Esophagus squamous epithelium (tissue), 5 donors: ENCODE measurements at places on chromosomes 1 and 21.

GRCh38 chr1:223242971-223243370, 99.9 kb upstream of the TLR5 start:
- no peak for DNase-seq

DNA sequence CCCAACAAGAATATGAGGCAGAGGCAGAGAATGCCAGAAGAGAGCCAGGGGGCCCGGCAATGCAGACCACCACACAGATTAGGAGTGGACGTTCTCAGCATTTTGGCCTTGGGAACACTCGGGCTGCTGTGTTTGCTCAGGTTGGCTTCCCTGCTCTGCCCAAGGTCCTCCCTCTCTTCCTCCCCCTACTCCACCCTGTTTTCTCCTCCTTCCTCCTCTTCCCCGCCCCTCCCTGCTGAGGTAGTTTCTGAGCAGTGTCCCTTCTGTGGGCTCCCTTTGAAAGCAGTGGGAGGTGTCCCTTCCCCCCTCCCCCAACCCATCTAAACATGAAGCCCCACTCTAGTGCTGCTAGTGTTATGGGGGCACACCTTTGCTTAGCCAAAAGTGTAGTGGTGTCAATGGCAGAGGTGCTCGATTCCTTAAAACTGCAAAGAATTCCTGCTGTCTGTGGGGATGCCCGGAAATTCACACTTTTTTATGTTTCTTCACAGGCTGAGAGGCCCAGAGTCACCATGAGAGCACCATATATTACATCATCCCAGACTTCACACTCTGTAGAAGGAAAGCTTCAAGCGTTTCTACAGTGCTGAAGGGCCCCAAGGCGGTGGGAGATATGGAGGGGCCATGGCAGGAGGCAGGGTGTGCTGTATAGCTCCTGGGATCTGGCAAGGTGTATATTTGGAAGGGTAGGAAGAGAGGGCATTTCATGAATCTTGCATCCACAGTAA, at the start of gene HHIPL2:
TSS of gene HHIPL2 (minus strand) at position 161 of the 728 bp plus-strand sequence. CDS start at position 101, 60 bp downstream.
- no peak for DNase-seq

- DNase-seq: no peak
Observed at GRCh38 chr1:76613886-76614285, 253.4 kb upstream of the ST6GALNAC5 start.

DNA sequence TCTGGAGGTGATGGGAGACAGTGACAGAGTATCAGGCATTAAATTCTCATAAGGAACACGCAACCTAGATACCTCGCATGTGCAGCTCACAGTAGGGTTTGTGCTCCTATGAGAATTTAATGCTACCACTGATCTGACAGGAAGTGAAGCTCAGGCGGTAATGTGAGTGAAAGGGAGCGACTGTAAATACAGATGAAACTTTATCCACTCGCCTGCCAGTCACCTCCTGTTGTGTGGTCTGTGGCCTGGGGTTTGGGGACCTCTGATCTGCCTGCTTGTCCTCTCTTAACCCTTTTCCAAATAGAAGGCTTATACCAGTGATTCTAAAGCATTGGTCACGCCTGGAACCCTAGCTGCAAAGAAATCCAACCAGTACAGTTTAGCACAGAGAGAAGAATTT, 15.3 kb downstream of the GABPA start:
- DNase-seq: no peak

DNA sequence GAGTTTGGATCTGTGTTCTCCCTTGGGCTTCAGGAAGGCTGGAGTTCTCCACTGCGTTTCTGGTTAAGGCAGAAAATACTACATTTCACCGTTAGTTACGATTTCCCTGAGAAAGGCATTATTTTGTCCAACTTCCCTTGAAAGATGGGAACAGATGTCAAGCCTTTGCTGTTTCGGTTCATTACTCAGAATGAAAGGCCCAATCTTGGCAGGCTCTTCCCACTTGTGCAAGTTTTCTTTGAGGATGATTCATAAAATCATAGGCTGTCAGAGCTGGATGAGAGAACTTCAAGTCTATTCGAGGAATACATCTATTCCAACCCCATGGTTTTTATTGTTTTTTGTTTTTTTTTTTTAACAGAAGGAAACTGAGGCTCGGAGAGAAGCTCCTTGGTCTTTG, 205.2 kb downstream of the GRIK3 start:
- DNase-seq: no peak

DNA sequence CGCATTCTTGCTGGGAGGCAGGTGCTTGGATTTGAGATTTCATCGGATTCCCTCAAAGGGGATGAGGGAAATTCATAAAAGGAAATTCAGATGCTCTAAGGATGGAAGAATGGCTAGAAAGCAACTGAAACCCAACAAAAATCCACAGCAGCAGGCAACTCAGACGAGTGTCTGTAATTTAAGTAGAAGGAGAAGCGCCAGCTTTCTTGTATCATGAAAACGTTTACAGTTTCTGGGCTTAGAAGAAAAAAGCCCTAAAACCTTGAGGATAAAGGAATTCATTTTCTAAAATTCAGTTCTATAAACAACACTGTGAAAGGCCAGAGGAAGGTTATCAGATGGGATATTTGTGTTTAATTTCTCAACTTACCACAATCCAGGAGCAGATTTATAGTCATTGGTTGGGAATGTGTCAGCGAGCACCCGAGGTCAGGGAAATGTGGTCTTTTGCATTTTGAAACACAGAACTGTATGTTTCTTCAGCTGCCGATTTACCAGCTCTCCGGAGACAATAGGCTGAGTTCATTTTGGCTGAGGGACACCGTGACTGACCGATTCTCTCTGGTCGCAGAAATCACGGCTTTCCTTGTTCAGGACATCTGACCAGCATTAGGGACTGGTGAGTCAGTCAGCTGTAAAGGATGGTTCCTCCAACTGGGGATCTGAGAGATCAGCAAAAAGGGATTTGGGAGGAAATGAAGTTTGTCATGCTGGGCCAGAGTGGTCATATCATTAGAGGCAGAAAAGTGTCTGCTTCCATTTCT, 111.6 kb upstream of the ERRFI1 start:
- DNase-seq: no peak

DNA sequence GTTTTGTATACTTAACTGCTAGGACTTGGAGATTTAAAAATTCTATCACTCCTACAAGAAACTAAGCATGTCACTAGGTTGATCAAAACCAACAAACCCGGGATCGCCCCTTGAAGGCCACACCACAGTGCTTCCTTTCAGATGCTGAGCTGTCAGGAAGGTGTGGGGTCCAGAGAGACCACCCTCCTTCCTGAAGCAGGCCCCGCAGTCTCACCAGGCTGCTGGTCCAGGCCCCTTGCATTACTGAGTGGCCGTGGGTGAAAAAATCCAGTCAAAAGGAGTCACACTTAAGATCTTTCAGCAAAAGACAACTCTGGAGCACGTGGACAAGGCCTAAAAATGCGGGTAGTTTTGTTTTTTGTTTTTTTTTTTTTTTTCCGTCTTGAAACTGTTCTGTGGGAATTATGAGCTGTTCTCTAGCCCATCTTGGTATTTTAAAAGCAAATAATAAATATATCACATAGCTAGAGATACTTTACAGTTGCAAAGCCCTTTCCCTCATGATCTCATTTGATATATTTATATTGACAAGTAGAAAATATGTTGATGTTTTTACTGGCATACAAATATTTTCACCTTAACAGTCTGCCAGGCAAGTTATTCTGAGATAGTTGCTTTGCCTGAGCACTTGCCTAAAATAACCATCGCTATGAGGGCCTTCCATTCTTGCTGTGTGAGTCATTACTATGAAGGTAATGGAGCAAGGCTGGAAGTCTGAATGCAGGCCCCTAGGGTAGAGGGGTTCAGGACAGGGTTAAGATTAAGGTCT, 73.1 kb upstream of the EDEM3 start:
- no peak for DNase-seq

- no peak for DNase-seq
Observed at GRCh38 chr1:219171192-219171935, 2.3 kb upstream of the LYPLAL1 start.

GRCh38 chr1:25099343-25099951, 132.9 kb downstream of the SYF2 start:
- DNase-seq: no peak

DNA sequence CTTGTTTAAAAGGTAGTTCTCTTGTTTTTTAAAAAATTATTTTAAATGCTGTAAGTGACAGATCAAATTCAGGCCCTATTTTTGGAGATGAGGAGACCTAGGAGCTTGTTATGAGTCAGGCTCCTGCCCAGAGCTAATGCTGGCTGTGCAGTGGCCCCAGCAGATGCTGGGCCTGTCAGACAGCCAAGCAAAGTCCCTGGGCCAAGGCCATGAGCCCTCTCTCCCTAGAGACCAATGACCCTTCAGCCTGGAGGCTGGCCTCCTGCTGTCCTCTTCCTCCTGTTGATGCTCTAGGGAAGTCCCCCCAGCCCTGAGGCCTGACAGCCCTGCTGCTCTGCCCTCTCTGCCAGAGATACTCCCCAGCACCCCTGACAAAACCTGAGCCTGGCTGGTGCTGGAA, 128.1 kb upstream of the CTTNBP2NL start:
- no peak for DNase-seq

GRCh38 chr1:6218375-6219164, 12.7 kb downstream of the RNF207 start:
- no peak for DNase-seq

DNA sequence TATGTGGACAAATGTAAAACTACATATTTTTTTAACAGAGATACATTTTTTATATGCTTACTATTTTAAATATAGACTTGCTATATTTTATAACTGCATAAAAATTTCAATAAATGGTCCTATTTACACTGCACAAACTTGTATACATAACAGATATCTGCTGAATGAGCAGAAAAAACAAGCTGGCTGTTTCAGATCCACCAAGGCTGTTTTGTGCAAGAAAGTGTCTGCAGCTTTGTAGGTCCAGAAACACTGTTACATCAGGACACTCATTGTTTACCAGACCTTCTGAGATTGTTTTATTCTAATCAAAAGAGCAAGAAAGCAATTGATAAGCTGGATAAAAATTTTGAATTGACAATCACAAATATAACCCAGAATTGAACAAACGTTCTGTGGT, 99.3 kb downstream of the NCAM2 start:
- no peak for DNase-seq

DNA sequence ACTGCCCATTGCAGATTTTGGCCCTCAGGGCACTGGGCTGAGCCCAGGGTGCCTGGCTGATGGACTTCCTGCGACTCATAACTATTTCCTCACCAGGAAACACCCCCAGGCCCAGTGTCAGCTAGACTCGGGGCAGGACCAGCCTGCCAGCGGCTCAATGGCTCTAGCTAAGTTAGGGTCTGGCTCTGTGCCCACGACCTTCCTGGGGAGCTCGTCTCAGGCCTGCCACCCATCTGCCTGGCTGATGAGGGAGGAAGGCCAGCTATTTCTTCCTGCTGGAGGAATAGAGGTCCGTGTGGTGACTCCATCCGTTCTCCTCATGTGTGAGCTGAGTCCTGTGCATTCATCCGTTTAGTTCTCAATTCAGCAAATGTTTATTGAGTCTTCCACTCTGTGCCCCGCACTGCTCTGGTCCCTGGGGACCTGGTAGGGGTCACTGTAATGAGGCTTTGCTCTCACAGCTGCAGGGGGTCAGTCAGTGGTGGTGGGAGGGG, 44.5 kb downstream of the KIRREL1 start:
- DNase-seq: no peak

- DNase-seq: no peak
Observed at GRCh38 chr1:229408458-229409037, 25.3 kb downstream of the ACTA1 start.
